ENCODE measurements at places on chromosomes 3 and 15.
A peak's percentile ranks its signal among the peaks of the same experiment; 100 is the strongest.

DNA sequence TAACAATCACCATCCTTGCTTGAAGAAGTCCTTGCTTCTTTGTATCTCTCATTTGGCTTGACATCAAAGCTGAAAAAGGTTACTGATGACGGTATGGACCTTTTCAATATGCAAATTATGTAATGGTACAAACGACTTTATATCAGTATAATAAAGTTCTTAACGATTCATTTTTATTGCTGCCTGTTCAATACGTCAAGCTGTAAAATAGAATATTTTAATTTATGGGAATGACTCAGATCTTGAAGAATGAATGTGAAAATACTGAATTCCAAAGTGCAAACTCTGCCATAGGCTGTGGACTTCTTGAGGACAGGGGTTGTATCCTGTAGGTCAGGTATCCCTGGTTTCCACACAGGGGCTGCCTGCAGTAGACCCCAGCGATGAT is 156.2 kb downstream of the PLCL2 start:
- no peak for DNase-seq

GRCh38 chr3:174862101-174862500 is 3.0 kb downstream of the NAALADL2 start:
- DNase-seq = no peak

GRCh38 chr15:70259028-70259424 is 161.3 kb upstream of the TLE3 start:
- DNase-seq = peak; percentile 71

- no peak for DNase-seq
Measured at GRCh38 chr3:184290331-184290730, 8.7 kb upstream of the PSMD2 start.

DNA sequence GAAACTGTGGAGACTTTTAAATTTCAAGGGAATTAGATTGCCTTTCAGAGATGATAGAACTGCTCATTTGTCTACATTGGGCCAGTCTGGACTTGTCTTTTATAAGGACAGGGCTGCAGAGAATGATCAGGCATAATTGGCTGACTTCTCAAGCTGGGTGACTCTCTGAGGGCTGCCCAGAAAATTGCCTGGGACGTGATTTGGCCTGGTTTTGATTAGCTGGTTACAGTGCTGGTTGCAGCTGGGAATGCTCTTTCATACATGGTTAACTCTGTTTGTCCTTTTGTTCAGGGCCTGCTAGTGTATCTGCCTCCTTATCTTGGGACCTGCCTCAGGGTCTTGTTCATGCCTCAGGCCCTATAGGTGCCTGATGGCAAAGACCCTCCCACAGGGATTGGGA is 245.6 kb downstream of the CLSTN2 start:
- no peak for DNase-seq

- DNase-seq = no peak
Measured at GRCh38 chr3:193857996-193858395, 265.0 kb downstream of the OPA1 start.

- no peak for DNase-seq
Measured at GRCh38 chr15:58222679-58223078, 84.5 kb downstream of the AQP9 start.

DNA sequence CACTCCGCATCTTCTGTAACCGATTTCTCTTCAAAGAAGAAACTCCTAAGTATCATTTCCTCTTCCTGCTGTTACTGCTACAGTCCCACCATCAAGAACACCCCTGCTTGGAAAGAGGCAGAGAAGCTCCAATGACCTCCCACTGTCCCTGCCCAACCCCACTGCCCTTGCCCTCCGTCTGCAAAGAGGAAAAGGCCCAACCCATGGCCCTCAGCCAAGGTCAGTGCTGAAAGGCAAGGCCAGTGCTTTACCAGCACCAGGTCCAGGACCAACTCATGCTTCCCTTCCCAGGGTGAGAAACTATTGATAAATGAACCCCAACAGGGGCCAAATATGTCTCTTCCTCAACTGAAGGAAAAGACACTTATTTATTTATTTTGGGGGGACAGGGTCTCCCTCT is 22.5 kb downstream of the FAM240A start:
- DNase-seq = no peak

DNA sequence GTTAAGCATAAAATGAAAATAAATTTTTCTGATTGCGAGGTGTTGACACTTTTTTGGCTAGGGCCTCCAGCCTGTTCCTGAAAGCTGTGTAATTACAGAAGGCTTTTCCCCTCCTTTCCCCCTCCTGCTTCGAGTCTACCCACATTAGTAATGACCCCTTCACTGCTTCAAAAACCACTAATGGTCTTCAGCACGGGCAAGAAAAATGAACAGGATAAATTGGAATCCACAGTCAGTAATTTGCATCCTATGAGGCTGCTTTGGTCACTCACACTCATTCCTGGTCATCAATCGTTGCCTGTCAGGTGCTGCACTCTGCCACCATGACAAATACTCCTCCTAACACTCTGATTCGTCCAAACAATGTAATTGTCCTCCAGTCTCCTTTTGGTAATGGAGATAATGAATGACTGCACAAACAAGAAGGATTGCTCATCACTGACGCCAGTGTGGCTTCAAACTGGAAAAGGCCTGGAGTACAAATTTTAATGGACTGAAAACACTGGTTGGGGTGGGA is 148.6 kb downstream of the MEIS2 start:
- DNase-seq = no peak

- DNase-seq = no peak
Measured at GRCh38 chr15:81182756-81183438, 13.8 kb upstream of the IL16 start.

DNA sequence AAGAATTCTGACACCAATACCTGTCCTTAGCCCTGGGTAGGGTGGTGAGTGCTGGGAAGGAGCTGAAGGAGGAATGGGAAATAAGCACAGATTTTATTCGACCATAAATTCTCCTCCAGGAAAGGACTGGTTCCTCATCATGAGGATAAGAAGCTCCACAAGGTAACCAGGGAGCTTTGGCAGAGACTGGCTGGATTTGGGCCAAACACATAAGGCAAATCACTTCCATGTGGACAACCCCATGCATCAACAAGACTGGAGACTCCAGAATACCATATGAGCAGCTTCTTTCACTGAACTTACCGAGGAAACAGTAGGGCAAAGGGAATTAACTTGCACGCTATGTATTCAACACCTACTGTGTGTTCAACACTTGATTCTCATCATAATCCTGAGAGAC is 312.5 kb downstream of the NTRK3 start:
- DNase-seq = no peak

DNA sequence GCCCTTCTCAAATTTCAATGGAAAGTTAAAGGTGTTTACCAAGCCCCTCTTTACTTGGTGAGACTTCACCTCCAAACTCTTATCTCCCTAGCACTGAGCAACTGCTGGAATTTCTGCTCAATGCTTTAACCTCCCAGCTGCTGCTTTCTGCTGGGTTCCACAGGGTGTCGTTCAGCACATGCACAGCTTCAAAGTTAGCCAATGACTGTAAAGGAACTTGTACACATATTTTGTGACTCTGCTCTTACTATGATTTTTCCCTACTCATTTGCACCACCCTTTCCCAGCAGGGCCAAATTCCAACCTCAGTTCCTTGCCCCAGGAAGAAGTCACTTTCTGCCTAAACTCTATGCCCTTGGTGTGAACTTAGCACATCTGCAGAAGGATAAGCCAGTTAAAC is 89.7 kb downstream of the ULK4 start:
- no peak for DNase-seq

- no peak for DNase-seq
Measured at GRCh38 chr3:16455001-16455400, 58.5 kb downstream of the RFTN1 start.

DNA sequence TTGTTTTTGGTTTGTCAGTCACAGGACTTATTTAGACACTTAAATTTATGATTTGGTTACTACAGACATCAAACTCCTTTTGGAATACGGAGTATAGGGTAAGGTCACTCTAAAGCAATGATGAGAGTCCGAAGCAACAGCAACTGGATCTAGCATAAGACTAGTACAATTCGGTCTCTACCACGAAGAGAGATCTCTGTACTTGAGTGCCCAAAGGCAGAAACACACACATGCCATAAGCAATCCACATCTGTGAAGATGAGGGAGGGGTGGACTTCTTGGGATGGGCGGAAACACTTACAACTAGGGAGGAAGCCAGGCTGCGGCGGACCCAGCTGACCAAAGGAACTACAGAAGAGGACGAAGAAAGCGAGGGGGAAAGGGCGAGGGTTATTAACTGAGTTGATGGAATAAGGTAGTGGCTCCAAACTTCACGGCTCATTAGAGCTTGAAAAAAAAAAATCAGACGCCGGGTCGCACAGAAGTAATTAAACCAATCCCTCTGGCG is 595 bp downstream of the DPH6 start:
- DNase-seq = peak; percentile 43

GRCh38 chr15:58141894-58142293 is 3.7 kb downstream of the AQP9 start:
- no peak for DNase-seq

- no peak for DNase-seq
Measured at GRCh38 chr3:126017362-126017761, 48.4 kb downstream of the ROPN1B start.

DNA sequence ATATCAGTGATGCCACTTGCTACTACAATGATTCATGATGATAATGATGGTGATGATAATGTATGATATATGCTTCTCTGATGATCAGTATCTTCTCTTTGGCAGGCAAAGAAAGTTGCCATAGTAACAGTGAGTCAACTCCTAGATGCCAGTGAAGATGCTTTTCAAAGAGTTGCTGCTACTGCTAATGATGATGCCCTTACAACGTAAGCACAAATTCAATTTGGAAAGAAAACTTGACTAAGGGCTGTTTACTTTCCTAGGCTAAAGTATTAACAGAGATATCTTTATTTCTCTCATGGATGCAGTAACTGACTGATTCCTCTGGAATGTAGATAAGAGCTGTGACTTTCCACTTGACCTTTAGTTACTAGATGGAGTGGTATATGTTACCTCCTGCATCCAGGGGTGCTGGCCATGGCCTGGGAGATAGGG is 27.8 kb downstream of the ADGRG7 start:
- no peak for DNase-seq

GRCh38 chr15:32736701-32737061 is 18.9 kb downstream of the GREM1 start:
- DNase-seq = no peak

GRCh38 chr3:152202976-152203626 is 65.6 kb upstream of the MBNL1 start:
- peak; percentile 59 for DNase-seq

DNA sequence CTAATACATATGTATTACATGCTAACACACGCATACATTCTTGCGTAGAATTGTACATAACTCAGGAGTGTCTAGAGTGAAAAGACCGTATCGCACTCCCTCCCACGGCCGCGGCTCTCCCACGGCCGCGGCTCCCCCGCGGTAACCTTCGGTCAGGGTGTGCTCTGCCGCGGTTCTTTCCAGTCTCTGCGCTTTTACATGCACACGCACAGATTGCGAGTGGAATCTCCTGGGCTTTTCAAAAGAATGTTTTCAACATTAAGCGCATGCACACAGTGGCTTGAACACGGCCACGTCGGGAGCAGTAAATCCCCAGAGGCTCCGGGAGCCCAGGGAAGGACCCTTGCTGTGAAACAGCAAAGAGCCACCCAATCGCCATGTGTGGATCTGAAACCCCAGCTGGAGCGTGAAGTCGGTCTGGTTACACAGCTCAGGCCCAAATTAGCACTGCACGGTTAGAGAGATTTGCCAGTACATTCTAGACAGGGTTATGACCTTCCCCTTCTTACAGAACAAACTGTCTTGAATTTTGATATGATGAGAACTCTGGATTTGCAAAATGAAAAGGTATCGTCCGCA is 805 bp upstream of the RGMA start:
- DNase-seq = no peak

All from activated CD8-positive, alpha-beta memory T cell treated with anti-CD3 and anti-CD28 coated beads, Interleukin-2, amount 10 ng/mL, durations not matched to agents 7 days and 5 days (primary cell).